Central memory CD8-positive, alpha-beta T cell (primary cell): ENCODE measurements at places on chromosomes 4 and X.

- DNase-seq = no peak
- H3K27ac ChIP-seq = no peak overlapping the region
- H3K4me1 ChIP-seq = peaks cover 19% of the 10 kb centered on the region
- H3K36me3 ChIP-seq = peaks cover 17% of the 10 kb centered on the region
- H3K4me3 ChIP-seq = no peak overlapping the region
These were observed 146.0 kb downstream of the STIM2 start for GRCh38 chr4:27006646-27007045.

GRCh38 chr4:186765138-186765537 is 41.5 kb upstream of the FAT1 start:
- H3K4me1 ChIP-seq = no peaks in the 10 kb centered on the region
- no peaks in the 10 kb centered on the region for H3K36me3 ChIP-seq
- no peaks in the 10 kb centered on the region for H3K27me3 ChIP-seq

GRCh38 chr4:53057679-53058078 is 195.6 kb downstream of the RASL11B start:
- no peak overlapping the region for H3K27ac ChIP-seq
- H3K36me3 ChIP-seq = no peaks in the 10 kb centered on the region
- H3K27me3 ChIP-seq = no peaks in the 10 kb centered on the region
- H3K4me3 ChIP-seq = no peak overlapping the region
- H3K4me1 ChIP-seq = no peaks in the 10 kb centered on the region
- no peak for DNase-seq

- peaks cover 2% of the 10 kb centered on the region for H3K36me3 ChIP-seq
- no peak overlapping the region for H3K27ac ChIP-seq
- no peaks in the 10 kb centered on the region for H3K27me3 ChIP-seq
- no peaks in the 10 kb centered on the region for H3K4me1 ChIP-seq
- no peak overlapping the region for H3K4me3 ChIP-seq
These were observed 235.9 kb downstream of the SHOX start for GRCh38 chrX:866441-866990.

DNA sequence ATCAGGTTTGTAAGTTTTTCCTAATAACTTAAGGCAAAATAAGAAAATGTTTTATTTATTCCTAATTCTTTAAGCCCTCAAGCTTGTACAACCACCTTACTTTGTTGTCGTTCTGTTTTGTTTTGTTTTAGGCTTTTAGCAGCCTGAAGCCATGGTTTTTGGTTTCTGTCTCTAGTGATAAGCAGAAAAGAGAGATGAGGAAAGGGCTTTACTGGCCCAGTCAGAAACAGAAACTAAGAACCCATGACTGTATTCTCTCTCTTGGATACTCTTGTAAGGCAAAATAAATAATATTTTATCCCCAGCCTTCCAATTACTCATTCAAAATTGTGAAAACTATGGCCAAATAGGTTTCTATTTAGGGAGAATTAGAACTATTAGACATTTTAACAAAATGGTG is 29.4 kb downstream of the TBC1D19 start:
- H3K36me3 ChIP-seq = peaks cover 4% of the 10 kb centered on the region
- H3K4me3 ChIP-seq = no peak overlapping the region
- peak overlapping the region; percentile 8 for H3K27ac ChIP-seq

- no peaks in the 10 kb centered on the region for H3K4me1 ChIP-seq
- peaks cover 13% of the 10 kb centered on the region for H3K27me3 ChIP-seq
- H3K36me3 ChIP-seq = no peaks in the 10 kb centered on the region
- DNase-seq = no peak
- H3K4me3 ChIP-seq = peak within 1 kb of the TSS; percentile 74
- no peak within 1 kb of the TSS for H3K27ac ChIP-seq
These were observed at the start of gene SCML2 for GRCh38 chrX:18354369-18355223. Gene SCML2 (minus strand): TSS chrX:18354688. CDS start chrX:18334071, 20,617 bp downstream.

GRCh38 chrX:53318766-53319353 is 37.5 kb upstream of the IQSEC2 start:
- H3K27me3 ChIP-seq = peaks cover 42% of the 10 kb centered on the region
- no peak overlapping the region for H3K4me3 ChIP-seq
- DNase-seq = no peak
- peaks cover 2% of the 10 kb centered on the region for H3K36me3 ChIP-seq
- H3K4me1 ChIP-seq = peaks cover 23% of the 10 kb centered on the region

GRCh38 chrX:21004835-21005234 is 369.4 kb upstream of the CNKSR2 start:
- DNase-seq = no peak
- no peak overlapping the region for H3K27ac ChIP-seq
- H3K27me3 ChIP-seq = no peaks in the 10 kb centered on the region
- H3K36me3 ChIP-seq = no peaks in the 10 kb centered on the region
